ENCODE measurements at places on chromosomes 1 and 21.

DNA sequence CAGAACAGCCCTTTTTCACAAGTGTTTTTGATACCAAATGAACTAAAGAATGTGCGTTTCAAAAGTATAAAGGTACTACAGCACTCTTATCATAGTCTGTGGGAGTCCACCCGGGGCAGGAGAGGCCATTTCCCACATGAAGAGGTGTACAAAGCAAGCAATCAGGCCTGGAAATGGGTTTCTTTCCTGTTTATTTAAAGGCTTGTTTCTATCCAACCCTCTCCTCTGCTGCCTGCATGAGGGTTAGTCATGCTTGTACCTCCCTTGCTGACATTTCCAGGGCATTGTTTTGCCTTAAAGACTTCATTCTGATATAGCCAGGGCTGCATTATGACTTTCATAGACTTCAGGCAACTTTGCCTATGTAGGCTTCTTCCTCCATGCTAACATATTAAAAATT is 11.6 kb downstream of the SELP start:
- DNase-seq, result no peak

DNA sequence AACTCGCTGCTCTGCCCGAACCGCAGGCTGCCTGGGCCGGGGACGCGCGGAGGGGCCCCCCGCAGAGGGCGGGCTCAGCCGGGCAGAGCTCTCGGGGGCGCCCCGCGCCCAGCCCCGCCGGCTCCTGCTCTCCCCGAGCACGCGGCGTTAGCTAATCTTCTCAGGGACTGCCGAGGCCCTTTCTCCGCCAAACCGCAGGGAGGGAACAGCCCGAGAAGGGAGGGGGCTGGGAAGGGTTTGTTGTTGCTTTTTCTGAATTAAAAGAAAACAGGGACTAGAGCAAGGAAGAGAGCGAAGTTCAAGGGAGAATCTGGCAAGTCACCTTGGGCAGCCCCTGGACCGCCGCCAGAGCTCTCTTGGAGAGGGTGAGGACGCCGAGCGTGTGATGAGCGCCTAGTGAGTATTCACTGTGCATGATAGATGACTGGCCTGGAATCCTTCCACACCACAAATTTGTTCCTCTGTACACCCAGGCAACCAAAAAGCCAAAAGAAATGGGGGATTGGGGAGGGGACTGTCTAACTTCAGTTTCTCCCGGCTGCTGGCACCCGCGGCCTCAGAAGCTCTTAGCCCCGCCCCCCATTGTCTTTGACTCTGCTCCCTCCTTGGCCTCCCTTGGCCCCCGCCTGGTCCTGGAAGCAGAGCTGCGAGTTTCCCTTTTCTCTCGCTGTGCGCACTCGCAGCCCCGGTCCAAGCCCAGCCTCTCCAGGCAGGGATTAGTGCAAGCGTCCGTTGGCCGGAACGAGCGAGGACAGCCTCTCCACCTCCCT is 19.7 kb upstream of the LMX1A start:
- DNase-seq, result peak; percentile 74

- DNase-seq, result no peak
Measured at GRCh38 chr1:9835758-9836631, 12.2 kb upstream of the CLSTN1 start.

GRCh38 chr1:158969855-158970254 is 38.5 kb downstream of the PYHIN1 start:
- DNase-seq, result no peak

DNA sequence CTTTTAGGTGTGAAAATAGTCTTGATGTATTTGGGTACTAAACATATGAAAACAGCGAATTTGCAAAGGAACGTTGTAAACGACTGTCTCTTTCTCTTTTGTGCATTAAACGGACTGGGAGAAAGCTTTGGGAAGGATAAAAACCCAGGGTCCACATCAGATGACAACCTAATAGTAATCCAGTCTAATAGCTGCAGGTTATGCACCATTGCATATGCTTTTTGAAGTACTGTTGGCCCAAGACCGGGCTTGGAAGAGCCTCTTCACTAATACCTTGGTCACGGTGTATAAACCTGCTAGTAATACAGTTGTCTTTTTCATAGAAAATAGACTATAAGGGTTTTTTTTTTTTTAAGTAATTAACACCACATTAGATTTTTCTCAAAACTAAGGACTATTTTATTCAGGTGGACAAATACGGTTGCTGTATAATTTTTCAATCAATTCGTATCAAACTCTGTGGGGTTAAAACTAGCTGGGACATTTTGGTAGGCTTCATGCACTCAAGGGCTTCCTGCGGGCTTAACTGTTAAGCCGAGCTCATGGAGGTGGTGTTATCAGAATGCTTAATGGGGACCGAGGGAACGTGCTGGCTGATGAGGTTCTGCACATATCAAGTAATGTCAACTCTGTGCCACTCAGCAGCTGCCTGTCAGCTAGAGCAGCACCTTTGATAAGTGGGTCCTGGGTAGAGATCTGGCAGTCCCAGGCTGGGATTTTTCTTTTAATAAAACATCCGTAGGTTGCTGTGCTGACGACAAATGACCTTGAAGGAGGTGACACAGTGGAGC is 2.1 kb downstream of the RYR2 start:
- DNase-seq, result no peak

DNA sequence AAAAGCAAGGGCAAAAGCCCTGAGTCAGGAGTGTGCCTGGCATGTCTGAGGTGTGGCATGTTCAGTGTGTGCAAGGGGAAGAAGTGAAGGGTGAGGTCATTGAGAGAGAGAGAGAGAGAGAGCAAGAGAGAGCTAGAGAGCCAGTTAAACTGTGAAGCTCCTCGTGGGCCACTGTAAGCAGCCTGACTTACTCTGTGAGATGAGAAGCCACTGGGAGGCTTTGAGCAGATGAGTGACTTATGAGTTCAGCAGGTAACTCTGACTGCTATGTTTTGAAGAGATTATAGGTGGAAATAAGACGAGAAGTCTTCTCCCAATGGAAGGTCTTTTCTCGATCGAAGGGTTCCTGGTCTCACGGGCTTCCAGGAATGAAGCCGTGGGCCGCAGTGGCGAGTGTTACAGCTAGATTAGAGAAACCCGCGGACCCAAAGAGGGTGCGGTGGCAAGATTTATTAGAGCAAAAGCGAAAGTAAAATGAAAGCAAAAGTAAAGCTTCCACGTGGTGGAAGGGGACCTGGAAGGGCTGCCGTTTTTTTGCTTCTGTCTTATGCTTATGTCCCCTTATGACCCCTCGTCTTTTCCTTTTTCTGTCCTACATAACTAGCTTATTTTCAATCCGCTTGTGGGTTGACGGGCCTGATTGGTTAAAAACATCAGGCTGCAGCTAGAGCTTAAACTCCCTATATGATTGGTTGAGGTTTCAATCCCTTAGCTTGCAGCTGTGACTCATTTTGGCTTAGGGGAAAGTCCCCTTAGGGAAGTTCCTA is 323.1 kb upstream of the FAM78B start:
- peak; percentile 74 for DNase-seq

DNA sequence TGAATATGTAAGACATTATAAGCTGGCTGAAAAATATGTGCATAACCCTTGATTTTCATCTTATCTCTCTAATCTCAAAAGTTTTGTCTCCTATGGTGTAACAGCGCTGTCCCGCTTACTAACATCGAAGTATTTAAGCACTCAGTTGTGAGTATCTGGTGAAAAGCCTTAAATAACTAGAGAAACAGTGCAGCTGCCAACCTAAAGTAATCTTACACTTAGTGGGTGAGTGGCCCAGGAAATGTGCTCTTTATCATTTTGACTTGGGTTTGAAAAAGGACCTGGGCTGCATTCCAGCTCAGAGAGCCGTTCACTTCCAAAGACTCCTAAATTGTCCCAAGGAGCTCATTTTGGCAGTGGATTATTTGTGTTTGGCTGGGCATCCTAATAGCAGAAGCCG is 225.9 kb downstream of the SPATA17 start:
- no peak for DNase-seq

- no peak for DNase-seq
Measured at GRCh38 chr1:57908147-57908890, 484.5 kb upstream of the DAB1 start.

DNA sequence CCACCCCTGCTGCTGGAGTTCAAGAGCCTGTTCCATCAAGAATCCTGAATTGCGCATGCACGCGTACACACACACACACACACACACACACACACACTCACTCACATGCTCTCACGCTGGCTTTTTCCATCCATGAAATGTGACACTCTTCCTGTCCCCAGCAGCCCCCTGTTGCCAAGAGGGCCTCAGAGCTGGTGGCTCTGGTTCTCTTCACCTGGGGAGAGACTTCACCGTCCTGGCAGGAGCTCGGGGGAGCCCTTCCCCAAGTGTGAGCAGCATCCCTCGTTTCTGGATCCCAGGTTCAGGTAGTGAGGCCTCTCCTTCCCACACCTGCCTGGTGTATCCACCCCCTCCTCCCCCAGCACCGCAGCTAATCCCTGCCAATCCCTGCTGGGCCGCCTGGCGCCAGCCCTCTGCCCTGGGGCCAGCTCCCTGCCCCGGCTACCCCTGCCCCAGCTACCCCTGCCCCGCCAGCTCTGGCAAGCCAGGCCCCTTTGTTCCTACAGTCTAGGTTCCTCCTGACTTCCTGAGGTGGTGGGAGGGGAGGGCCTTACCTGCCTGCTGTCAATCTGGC is 9.9 kb downstream of the PLOD1 start:
- peak; percentile 7 for DNase-seq

- no peak for DNase-seq
Measured at GRCh38 chr1:76186554-76187170, 112.1 kb downstream of the ST6GALNAC3 start.

DNA sequence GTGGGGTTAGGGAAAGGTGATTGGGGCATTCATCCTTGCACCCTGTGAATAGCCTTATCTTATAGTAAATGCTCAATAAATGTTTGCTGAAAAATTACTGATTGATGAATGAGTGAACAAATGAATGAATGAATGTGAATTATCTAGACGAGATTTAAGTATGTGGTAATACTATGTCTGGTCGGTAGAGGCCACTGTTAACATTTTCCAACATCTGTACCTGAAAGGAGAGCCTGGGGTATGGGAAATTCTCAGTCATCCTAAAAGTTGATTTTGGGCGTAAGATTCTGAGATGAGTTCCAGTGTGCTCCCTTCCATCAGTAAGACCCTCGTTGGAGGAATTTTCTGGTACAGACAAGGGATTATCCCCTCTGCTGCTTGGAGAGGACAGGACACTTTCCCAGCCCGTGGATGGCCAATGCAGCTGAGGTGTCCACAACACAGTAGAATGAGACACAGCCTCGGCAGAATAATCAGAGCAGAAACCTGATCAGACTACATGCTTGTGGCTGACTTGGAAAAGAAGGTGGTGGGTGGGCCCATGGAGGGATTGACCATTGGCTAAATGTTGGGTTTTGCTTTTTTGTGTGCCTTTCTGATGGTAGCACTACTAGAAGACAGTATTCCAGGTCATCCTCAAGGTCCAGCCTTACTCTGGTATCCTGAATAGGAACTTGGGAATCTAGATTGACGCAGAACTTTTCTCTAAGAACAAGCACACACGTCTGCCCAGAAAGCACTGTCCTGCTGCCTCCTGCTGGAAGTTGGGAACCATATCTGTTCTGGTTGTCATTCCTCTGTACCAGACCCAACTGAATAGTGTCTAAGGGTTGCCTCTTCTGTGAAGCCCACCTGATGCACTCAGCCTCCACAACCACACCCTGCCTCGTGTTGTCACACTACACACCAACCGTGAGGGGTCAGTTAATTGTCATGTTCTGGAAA is 262.0 kb downstream of the TNR start:
- DNase-seq, result peak; percentile 37

DNA sequence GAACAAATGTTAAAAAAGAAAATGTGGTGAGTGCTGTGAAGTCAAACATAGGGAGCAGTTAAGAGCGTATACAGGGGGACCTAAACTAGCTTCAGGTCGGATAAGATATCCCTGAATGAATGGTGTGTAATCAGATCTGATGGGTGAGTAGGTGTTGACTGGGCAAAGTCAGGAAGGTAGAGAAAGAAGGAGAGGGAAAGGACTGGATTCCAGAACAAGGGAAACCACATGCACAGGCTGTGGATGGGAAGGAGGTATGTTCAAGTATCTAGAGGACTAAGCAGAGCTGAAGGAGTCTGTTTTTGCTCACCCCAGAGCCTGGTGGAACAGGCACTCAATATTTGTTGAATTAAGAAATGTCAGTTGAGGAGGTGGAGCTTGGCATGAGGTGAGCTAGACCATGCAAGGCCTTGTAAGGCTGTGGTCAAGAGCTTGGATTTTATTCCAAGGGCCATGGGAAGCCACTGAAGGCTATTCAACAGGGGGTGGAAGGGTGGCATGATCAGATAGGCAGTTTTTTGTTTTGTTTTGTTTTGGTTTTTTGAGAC is 27.4 kb downstream of the MAP7D1 start:
- no peak for DNase-seq

GRCh38 chr1:236469466-236469865 is 54.3 kb upstream of the LGALS8 start:
- DNase-seq, result no peak

- no peak for DNase-seq
Measured at GRCh38 chr1:156140879-156141707, 12.3 kb upstream of the SEMA4A start.

Data from KBM-7 (cell line).